ENCODE measurements at places on chromosomes 12 and 14.

DNA sequence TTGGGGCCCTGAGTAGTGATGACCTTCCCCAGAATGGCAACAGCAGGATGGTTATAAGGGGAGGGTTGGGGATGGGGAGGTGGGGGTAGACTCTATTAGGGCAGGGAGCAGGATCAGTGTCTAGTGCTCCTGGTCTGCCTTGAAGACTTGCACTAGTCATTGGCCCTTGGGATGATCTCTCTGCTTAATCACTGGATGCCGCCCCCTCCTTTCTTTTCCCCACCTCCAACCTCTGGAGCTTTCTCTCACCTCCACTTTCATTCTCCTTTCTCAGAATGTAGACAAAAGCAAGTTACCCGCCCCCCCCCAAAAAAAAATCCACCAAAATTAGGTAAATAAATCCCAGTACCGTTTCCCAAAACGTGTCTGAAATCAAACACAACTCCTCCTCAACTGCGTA is 2.8 kb upstream of the KCNK10 start:
- DNase-seq = no peak

DNA sequence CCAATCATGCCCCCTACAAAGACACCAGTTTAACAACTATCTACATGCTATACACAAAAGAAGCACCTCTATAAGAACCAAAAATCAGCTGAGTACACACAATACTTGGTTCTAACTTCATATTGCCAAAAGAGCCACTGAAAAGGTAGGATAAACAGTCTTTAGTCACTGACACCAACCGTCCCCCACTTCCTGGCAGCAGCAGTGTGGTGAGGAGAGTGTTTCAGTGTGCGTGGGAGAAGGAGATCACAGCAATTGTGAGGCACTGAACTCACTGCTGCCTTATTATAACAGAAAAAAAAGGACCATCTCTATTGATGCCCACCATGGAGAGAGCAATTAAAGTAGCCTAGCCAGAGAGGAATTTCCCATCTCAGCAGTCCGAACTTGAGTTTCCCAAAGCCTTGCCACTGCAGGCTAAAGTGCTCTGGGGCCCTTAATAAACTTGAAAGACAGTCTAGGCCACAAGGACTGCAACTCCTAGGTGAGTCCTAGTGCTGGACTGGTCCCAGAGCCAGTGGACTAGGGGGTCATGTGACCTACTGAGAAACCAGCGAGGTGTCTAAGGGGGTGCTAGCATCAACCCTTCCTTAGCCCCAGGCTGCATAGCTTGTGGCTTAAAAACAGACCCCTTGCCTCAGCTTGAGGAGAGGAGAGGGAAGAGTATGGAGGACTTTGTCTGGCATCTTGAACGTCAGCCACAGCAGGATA is 37.1 kb upstream of the LMNTD1 start:
- no peak for DNase-seq

GRCh38 chr14:93115069-93115820 is 480 bp downstream of the ITPK1 start:
- peak; percentile 79 for DNase-seq

DNA sequence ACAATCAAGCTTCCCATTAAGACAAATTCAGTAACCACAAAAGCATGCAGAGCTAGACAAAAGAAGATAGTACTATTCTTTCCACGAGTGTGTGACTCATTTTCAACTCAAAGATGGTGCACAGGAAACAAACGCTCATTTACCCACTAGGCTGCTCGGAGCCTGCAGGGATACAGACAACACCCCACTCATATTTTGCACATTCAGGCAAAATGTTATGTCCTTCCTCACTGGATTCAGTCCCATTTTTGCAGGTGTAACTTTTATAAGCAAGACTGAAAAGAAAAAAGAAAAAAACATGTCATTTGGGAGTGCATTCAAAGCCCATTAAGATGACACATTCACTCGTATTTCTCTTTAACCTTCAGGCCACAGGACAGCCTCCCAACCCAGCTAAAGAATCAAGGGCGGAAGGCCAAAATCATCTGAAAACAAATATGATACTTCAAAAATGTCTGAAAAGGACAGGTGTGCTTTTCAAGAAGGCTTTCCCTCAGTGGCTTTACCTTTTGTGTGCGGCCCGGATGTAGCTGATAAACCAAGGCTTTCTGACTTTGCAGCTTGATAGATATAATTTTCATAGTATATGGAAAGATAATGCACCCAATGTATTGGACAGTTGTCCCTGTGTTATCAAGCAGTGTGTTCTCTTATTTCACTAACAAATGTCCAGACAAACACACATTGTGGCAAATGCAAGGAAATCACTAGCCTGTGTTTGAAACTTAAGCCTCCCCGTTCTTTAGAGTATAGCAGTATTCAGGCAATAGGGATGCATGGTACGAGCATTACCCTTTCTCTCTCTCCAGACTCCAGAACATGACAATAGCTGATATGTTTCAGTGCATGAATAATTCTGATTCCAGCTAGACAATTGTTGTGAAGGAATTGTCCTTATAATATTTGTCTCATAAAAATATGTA is 147.8 kb upstream of the KRR1 start:
- DNase-seq = peak; percentile 91
